ENCODE measurements at places on chromosomes 1 and 21.
A peak's percentile ranks its signal among the peaks of the same experiment; 100 is the strongest.

DNA sequence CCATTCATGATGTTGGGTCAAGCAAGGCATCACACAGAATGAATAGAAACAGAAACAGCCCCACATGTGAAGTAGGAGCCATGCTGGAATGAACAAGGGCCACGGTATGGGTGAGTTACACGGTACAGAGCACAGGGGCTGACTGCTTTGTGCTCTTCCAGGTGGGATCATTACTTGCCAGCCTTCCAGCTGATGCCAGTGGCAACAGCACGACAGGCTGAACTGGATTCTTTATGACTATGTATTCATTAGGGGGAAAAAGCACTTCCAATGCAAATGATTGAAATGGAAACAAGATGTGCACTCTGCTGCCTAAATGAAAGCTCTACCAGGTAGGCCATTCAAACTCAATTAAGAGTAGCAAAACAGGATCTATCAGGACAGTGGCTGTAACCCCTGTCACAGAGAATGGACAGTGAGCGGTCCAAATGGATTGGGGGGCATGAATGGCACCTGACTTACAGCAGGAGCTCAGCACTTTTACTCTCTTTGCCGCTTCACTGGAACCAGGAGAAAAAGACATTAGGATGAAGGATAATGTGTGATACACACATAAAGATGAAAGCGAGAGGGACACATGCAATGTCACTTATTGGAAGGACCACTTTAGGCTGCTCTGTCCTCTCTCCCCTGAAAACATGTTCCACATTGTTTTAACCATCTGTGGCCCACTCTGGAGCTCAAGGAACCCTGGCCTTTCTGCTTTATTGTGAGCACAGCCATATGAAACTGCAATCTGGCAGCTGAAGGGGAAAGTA lies 23.4 kb upstream of the IRF2BP2 start:
- no peak overlapping the region for H3K4me3 ChIP-seq
- no peaks in the 10 kb centered on the region for H3K27me3 ChIP-seq
- no peaks in the 10 kb centered on the region for H3K36me3 ChIP-seq
- no peaks in the 10 kb centered on the region for H3K4me1 ChIP-seq

GRCh38 chr21:39451332-39452206 lies at the start of gene SH3BGR:
Gene SH3BGR, plus strand, starts transcription at chr21:39451970. Its CDS starts 127 bp downstream, at chr21:39452097.
- no peaks in the 10 kb centered on the region for H3K4me1 ChIP-seq
- DNase-seq, result peak; percentile 70
- H3K36me3 ChIP-seq, result no peaks in the 10 kb centered on the region
- peak within 1 kb of the TSS; percentile 90 for H3K27ac ChIP-seq

GRCh38 chr1:37484325-37485051 lies 10.1 kb downstream of the ZC3H12A start:
- no peak overlapping the region for H3K4me3 ChIP-seq
- no peaks in the 10 kb centered on the region for H3K27me3 ChIP-seq
- peaks cover 30% of the 10 kb centered on the region for H3K4me1 ChIP-seq
- peaks cover 44% of the 10 kb centered on the region for H3K36me3 ChIP-seq
- DNase-seq, result peak; percentile 65

DNA sequence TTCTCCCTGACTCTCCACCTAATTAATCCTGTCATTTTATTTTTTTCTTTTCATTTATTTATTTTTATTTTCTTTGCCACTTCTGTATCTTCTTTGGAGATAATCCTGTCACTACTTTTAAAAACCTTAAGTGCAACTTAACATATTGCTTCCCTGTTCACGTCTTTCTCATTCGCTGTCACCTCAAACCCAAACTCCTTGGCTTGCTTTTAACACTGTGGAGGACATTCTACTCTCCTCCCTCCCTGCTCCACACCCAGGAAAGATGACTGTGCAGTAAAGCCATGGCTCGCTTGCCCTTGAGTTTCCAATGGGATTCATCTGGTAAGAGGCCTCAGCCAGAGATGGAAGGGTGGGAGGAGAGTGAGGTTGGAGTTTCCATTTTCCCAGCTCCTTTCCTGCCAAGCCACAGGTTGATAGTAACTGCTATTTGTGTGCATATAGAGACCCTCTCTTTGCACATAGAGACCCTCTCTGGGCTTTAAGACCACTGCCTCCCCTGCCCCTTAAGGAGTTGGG lies 6.4 kb upstream of the BRWD1 start:
- H3K36me3 ChIP-seq, result no peaks in the 10 kb centered on the region
- DNase-seq, result no peak
- H3K27me3 ChIP-seq, result no peaks in the 10 kb centered on the region
- H3K27ac ChIP-seq, result no peak overlapping the region
- H3K4me3 ChIP-seq, result no peak overlapping the region

- H3K27ac ChIP-seq, result no peak overlapping the region
- no peaks in the 10 kb centered on the region for H3K4me1 ChIP-seq
- no peaks in the 10 kb centered on the region for H3K36me3 ChIP-seq
- no peak overlapping the region for H3K4me3 ChIP-seq
- no peaks in the 10 kb centered on the region for H3K27me3 ChIP-seq
- peak; percentile 60 for DNase-seq
Measured at GRCh38 chr1:234768569-234769283, 158.7 kb upstream of the IRF2BP2 start.

DNA sequence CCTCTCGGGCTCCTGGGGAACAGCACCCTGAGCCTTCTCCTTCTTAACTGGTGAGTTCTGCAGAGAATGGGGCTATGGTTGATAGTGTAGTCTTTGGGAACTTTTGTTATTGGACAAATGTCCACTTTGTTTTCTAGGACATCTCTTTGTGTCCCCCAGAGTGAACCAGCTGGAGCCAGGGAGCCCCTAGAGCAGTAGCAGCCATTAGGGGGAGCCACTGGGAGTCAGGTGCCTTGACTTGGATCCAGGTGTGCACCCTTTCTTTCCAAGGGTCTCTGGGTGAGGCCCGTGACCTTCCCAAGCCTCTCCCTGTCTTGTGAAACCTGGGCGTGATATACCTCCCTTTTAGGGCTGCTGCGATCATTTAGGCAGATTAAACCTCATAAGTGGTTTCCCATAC lies 36.9 kb downstream of the ABCG1 start:
- no peak overlapping the region for H3K4me3 ChIP-seq
- no peak overlapping the region for H3K27ac ChIP-seq
- no peaks in the 10 kb centered on the region for H3K27me3 ChIP-seq
- H3K36me3 ChIP-seq, result no peaks in the 10 kb centered on the region
- no peaks in the 10 kb centered on the region for H3K4me1 ChIP-seq
- DNase-seq, result no peak

Data from ascending aorta (tissue), 2 donors.